ENCODE measurements at places on chromosomes 6 and 20. TPM values are rescaled to one million over a fixed set of nuclear protein-coding genes. Genes with fewer than 3 reads are reported as not detected.

- no peaks in the 10 kb centered on the region for H3K27me3 ChIP-seq
- no peak overlapping the region for H3K4me3 ChIP-seq
- DNase-seq = no peak
- H3K4me1 ChIP-seq = peaks cover 3% of the 10 kb centered on the region
Observed at GRCh38 chr6:15285682-15286294, 39.9 kb downstream of the JARID2 start.

- H3K27ac ChIP-seq = no peak overlapping the region
- H3K36me3 ChIP-seq = no peaks in the 10 kb centered on the region
- DNase-seq = no peak
- H3K27me3 ChIP-seq = peaks cover 4% of the 10 kb centered on the region
Observed at GRCh38 chr6:29567991-29568390, 8.5 kb upstream of the UBD start.

Gene SOBP
- 8.2 TPM for total RNA-seq

Gene GJA10
- total RNA-seq = not detected

GRCh38 chr6:116438590-116439448, 22.4 kb upstream of the CALHM6 start:
- no peaks in the 10 kb centered on the region for H3K36me3 ChIP-seq
- no peak overlapping the region for H3K27ac ChIP-seq
- no peaks in the 10 kb centered on the region for H3K4me1 ChIP-seq
- no peaks in the 10 kb centered on the region for H3K27me3 ChIP-seq
- no peak overlapping the region for H3K4me3 ChIP-seq

Gene ADGRG6
- 28.5 TPM for total RNA-seq

Data from breast epithelium (tissue), 4 donors.